Kidney (tissue), 22 donors: ENCODE measurements at places on chromosomes 6 and 20. TPM values are rescaled to one million over a fixed set of nuclear protein-coding genes. Genes with fewer than 3 reads are reported as not detected.

- H3K4me3 ChIP-seq = no peak overlapping the region
- no peak for DNase-seq
- no peaks in the 10 kb centered on the region for H3K4me1 ChIP-seq
Measured at GRCh38 chr6:38499529-38500096, 140.1 kb downstream of the BTBD9 start.

GRCh38 chr6:41182069-41183034 lies 18.6 kb downstream of the TREML2 start:
- no peak for DNase-seq
- H3K4me3 ChIP-seq = no peak overlapping the region
- no peaks in the 10 kb centered on the region for H3K27me3 ChIP-seq
- H3K36me3 ChIP-seq = no peaks in the 10 kb centered on the region
- H3K27ac ChIP-seq = no peak overlapping the region

- H3K36me3 ChIP-seq = no peaks in the 10 kb centered on the region
- no peak overlapping the region for H3K4me3 ChIP-seq
- no peak for DNase-seq
- H3K27ac ChIP-seq = no peak overlapping the region
Measured at GRCh38 chr6:163207431-163208383, 206.8 kb upstream of the QKI start.

- H3K4me1 ChIP-seq = no peaks in the 10 kb centered on the region
- no peaks in the 10 kb centered on the region for H3K36me3 ChIP-seq
- no peak for DNase-seq
- no peak overlapping the region for H3K4me3 ChIP-seq
- no peak overlapping the region for H3K27ac ChIP-seq
Measured at GRCh38 chr6:61193771-61194170, 1092.3 kb downstream of the KHDRBS2 start.

- no peak overlapping the region for H3K27ac ChIP-seq
- H3K27me3 ChIP-seq = no peaks in the 10 kb centered on the region
- no peak overlapping the region for H3K4me3 ChIP-seq
- H3K36me3 ChIP-seq = no peaks in the 10 kb centered on the region
- H3K4me1 ChIP-seq = no peaks in the 10 kb centered on the region
- DNase-seq = no peak
Measured at GRCh38 chr6:16224409-16224808, 14.0 kb upstream of the GMPR start.

DNA sequence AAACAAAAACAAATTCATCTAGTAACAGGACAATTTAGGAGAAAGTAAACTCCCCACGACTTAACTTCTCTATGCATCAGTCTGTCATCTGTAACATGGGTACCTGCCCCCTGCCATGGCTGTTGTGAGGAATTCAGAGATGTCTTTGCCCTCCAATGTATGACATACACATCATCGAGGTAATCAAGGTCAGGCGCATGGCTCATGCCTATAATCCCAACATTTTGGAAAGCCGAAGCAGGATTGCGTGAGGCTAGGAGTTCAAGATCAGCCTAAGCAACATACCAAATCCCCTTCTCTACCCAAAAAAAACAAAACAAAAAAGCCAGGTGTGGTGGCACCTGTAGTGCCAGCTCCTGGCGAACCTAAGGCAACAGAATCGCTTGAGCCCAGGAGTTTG lies 9.0 kb downstream of the EEF1A1 start:
- no peak overlapping the region for H3K4me3 ChIP-seq
- peaks cover 5% of the 10 kb centered on the region for H3K4me1 ChIP-seq
- H3K27ac ChIP-seq = no peak overlapping the region
- no peaks in the 10 kb centered on the region for H3K27me3 ChIP-seq
- DNase-seq = no peak

DNA sequence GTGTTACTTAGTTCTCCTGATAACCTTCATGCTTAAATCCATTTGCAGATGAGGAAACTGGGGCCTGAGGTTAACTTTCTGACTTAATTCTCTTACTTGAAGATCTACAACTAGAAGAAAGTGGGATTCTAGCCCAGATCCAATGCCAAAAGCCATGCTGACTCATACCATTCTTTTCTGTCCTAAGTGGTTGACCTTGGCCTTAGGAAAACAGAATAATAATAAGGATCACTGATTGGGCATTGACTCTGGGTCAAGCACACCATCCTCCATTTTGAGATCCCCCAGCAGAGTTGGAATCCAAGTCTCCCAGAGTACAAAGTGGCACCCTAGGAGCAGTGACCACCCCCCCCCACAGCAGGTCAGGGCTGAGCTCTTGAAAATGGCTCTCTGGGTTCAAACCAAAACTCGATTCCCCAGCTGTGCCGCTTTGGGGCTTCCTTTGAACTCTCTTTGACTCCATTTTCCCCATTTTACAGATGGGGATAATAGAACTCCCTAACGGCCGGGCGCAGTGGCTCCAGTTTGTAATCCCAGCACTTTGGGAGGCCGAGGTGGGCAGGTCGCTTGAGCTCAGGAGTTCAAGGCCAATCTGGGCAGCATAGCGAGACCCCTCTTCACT lies 12.8 kb upstream of the ZNF217 start:
- H3K36me3 ChIP-seq = no peaks in the 10 kb centered on the region
- no peaks in the 10 kb centered on the region for H3K4me1 ChIP-seq
- H3K4me3 ChIP-seq = no peak overlapping the region
- H3K27ac ChIP-seq = no peak overlapping the region
- DNase-seq = no peak

GRCh38 chr6:89471287-89471867 lies 38.4 kb downstream of the ANKRD6 start:
- DNase-seq = no peak
- no peaks in the 10 kb centered on the region for H3K36me3 ChIP-seq
- H3K27ac ChIP-seq = no peak overlapping the region

DNA sequence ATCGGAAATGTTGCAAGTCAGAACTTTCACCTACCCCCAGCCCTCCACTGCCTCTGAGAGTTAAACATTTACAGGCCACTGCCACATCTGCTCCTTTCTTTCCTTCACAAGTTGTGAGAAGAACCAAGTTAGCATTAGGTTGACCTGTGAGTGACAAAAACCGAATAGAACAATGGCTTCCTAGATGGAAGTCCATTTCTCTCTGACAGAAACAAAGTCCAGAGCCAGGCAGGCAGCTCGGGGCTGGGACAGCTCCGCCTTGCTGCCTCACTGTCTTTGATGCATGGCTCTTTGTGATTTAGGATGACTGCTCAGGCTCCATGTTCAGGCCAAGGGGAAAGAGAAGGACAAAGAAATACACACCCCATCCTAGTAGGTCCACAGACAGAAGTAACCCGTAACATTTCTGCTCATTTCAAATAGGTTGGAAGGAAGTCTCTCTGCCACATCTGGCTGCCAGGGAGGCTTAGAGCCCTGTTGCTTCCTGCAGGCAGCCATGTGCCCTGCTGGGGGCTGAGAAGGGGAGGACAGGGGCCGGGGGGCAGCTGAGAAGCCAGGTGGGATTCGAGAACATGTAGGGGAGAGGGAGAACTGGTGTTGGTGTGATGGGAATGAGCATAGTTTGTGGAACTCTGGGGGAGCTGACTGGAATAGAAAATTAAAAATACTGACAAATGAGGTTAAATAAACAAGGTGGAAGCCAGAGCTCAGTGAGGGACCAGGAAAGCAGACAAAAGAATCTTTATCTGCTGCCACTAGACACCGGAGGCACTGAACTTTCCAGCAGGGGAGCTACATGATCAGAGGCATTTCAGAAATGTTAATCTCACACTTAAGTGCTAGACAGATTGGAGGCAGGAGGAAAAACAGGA lies 19.5 kb upstream of the IER3 start:
- DNase-seq = peak; percentile 84
- H3K4me1 ChIP-seq = no peaks in the 10 kb centered on the region
- H3K36me3 ChIP-seq = no peaks in the 10 kb centered on the region
- no peaks in the 10 kb centered on the region for H3K27me3 ChIP-seq
- peak overlapping the region; percentile 93 for H3K27ac ChIP-seq

DNA sequence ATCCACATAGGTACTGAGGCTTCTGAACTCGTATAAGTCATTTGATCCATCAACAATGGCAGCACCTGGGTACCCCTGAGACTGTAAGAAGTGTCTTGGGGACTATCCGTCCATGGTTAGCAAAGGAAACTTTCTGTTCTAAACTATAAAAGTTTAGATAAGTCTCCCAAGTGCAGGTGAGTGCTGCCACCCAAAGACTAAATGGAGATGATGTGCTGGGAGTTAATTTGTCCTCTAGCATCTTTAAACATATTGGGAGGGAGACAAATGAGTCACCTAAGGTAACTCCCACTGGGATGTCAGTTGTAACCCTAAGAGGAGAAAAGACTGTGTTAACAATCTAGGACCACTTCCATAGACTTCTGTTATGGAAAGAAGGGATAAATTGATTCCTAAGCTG lies 6.2 kb downstream of the BEND6 start:
- H3K27me3 ChIP-seq = no peaks in the 10 kb centered on the region
- DNase-seq = no peak
- H3K4me3 ChIP-seq = no peak overlapping the region
- H3K4me1 ChIP-seq = no peaks in the 10 kb centered on the region

DNA sequence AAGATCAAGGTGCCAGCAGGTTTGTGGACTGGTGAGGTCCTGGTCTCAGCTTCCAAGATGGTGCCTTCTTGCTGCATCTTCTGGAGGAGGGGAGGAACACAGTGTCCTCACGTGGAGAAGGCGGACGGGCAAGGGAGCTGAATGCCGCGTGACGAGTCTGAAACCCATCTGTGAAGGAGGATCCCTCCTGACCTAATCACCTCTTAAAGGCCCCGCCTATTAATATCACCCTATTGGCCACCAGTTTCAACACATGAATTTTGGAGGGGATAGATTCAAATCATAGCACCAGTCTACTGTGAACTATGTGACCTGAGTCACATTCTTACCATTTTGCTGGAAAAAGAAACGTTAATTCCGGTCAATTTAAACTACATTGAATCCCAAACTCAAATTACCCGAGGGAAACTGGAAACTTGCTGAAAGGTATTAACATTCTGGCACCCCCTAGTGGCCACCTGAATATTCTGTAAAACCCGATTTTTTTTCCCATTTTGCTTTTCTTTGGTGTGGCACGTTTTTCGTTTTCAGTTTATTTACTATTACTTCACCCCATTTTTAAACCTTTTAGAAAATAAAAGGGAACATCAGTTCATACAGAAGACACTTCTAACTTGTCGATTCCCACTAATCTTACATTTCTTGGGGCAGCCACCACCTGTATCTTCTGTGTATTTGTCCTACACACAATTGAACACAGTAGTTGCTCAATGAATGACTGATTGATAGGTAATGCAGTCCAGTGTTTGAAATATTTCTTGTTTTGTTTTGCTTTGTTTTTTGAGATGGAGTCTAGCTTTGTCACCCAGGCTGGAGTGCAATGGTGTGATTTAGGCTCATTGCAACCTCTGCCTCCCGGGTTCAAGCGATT lies 17.9 kb upstream of the CCDC170 start:
- peaks cover 2% of the 10 kb centered on the region for H3K4me1 ChIP-seq
- DNase-seq = peak; percentile 42
- H3K27me3 ChIP-seq = no peaks in the 10 kb centered on the region

- peak; percentile 91 for DNase-seq
- no peaks in the 10 kb centered on the region for H3K27me3 ChIP-seq
- no peaks in the 10 kb centered on the region for H3K36me3 ChIP-seq
- no peaks in the 10 kb centered on the region for H3K4me1 ChIP-seq
- H3K27ac ChIP-seq = peak overlapping the region; percentile 17
Measured at GRCh38 chr20:49724408-49725223, 10.9 kb upstream of the B4GALT5 start.

GRCh38 chr6:106122306-106122918 lies 36.3 kb downstream of the PRDM1 start:
- no peaks in the 10 kb centered on the region for H3K4me1 ChIP-seq
- peak; percentile 68 for DNase-seq
- H3K4me3 ChIP-seq = no peak overlapping the region
- no peaks in the 10 kb centered on the region for H3K36me3 ChIP-seq
- no peaks in the 10 kb centered on the region for H3K27me3 ChIP-seq

GRCh38 chr20:2865630-2866029 lies 7.7 kb upstream of the PTPRA start:
- no peaks in the 10 kb centered on the region for H3K36me3 ChIP-seq
- no peaks in the 10 kb centered on the region for H3K27me3 ChIP-seq
- no peak overlapping the region for H3K4me3 ChIP-seq
- no peak for DNase-seq
- H3K27ac ChIP-seq = no peak overlapping the region

DNA sequence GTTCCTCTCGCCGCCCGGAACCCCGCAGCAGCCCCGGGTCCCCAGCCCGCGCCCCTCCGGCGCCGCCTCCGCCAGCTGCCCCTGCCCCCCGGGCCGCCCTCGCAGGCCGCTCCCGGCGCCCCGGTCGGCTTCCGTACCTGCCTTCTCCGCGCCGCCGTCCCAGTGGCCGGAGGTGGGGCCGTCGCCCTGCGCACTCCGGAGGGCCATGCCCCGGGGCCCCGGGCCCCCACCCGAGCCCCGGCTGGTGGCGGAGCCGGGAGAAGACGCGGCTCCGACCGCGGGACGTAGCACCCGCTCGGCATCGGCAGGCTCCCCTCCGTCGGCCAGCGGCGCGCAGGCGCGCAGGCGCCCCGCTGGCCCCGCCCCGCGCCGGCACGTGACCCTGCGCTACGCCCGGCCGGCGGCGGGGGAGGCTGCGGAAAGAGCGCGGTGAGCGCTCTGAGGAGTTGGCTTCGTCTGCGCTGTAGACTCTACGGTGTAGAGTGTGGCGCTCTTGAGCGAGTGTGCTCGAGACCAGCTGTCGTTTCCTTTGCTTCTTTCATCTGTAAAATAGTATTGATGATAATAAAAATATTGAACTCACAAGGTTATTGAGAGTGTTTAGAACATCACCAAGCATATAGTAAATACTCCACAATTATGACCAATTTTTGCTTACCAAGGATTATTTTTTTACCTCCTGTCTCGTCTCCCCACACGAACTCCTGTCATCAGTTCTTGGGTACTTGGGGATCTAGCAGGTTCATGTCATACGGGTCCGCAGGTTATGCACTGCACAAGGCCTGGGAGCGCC lies at the start of gene TBC1D20:
TBC1D20 (minus strand) TSS at position 335 of the 793 bp plus-strand sequence; CDS start at position 207, 128 bp downstream.
- no peaks in the 10 kb centered on the region for H3K36me3 ChIP-seq
- H3K4me1 ChIP-seq = peaks cover 10% of the 10 kb centered on the region
- no peaks in the 10 kb centered on the region for H3K27me3 ChIP-seq
- DNase-seq = peak; percentile 95
- H3K27ac ChIP-seq = peak within 1 kb of the TSS; percentile 77

DNA sequence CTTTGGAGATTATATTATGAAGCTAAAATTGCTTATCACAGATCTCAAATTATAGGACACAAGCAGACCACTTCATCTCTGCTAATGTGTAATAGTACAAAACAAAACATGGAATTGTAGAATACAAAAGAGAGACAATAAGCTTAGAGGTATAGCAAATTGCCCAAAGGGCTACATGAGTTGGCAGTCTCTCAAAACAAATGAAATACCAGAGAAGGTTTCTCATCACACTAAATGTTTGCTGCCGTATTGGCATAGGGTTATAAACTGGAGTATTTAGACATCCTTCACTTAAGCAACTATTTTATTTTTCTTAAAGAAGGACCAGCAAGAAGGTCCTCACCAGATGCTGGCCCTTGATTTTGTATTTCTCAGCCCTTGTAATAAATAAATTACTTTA lies 5.9 kb upstream of the EYA4 start:
- H3K27ac ChIP-seq = no peak overlapping the region
- no peaks in the 10 kb centered on the region for H3K4me1 ChIP-seq
- peaks cover 3% of the 10 kb centered on the region for H3K27me3 ChIP-seq
- DNase-seq = no peak
- no peak overlapping the region for H3K4me3 ChIP-seq

GRCh38 chr6:16585805-16586204 lies 175.5 kb downstream of the ATXN1 start:
- peak overlapping the region; percentile 80 for H3K27ac ChIP-seq
- H3K27me3 ChIP-seq = no peaks in the 10 kb centered on the region
- H3K4me1 ChIP-seq = peaks cover 4% of the 10 kb centered on the region
- H3K36me3 ChIP-seq = peaks cover 9% of the 10 kb centered on the region

The PRRT1 gene
- 2.4 TPM for total RNA-seq

The CYP21A2 gene
- 3.2 TPM for total RNA-seq

The ULBP1 gene
- total RNA-seq = 0.72 TPM

The RPN2 gene
- total RNA-seq = 175 TPM

The RFX6 gene
- total RNA-seq = not detected

The SSTR4 gene
- not detected for total RNA-seq

The SPDEF gene
- total RNA-seq = 0.19 TPM

The PDYN gene
- not detected for total RNA-seq

The GINM1 gene
- 58.9 TPM for total RNA-seq
